ENCODE measurements at places on chromosomes 13 and 19.

GRCh38 chr13:29073755-29074154 lies 253.6 kb downstream of the MTUS2 start:
- no peak for DNase-seq

DNA sequence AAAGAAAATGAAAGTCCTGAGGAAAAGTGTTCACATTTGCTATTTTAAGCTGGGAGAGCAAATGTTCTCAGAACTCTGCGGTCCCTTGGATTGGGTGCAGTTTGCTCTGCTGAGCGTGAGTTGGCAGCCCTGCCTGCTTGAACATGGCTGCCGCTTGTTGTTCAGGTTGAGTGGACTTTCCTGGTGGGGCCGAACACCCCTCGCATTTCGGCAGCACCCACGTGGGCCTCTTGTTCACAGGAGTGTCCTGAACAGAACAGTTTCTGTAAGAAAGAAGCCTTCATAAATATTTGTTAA lies 10.8 kb upstream of the RNF113B start:
- DNase-seq: no peak

- no peak for DNase-seq
Measured at GRCh38 chr13:59250336-59251189, 913.2 kb downstream of the DIAPH3 start.

- no peak for DNase-seq
Measured at GRCh38 chr19:4800591-4801081, 9.1 kb downstream of the FEM1A start.

- DNase-seq: no peak
Measured at GRCh38 chr13:41145136-41145908, 12.7 kb upstream of the KBTBD6 start.

GRCh38 chr19:18833849-18834643 lies 2.3 kb downstream of the UPF1 start:
- no peak for DNase-seq

GRCh38 chr13:27810461-27810860 lies 18.2 kb downstream of the GSX1 start:
- DNase-seq: no peak

DNA sequence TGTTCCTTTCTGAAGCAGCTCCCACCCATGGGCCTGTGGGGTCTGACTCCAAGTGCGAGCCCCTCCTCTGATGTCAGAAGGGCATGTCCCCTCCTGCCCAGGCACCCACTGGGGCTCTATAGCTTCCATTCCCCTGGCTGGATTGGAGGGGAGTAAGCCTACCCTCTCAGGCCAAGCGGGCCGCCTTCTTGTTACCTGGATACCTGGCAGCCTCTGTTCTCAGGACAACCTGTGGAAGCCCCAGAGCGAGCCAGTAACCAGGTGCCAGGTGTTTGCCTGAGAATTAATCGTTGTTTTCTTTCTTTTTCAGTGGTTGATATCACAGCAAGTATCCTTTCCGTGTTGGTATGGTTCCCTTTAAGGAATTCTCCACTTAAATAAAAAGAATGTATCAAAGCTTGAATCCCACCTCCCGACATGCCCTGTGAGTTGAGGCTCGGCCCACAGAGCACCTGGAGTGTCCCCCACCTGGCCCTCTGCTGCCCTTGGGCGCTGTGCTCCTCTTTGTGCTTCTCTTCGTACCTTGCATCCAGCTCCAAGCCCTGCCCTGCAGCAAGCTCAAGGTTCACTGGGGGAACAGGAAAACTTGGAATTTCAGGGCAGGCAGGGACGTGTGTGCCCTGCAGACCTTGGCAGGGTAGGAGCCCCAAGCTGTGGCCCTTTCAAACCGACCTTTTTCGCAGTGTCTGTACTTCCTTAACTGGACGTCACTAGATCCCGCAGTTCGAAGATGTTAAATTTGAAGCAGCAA lies 15.0 kb downstream of the MAU2 start:
- DNase-seq: no peak

- DNase-seq: no peak
Measured at GRCh38 chr13:79349011-79349410, 57.0 kb downstream of the RBM26 start.

- no peak for DNase-seq
Measured at GRCh38 chr19:4357921-4358326, 14.6 kb downstream of the MPND start.

GRCh38 chr13:47976325-47976724 lies 24.7 kb downstream of the SUCLA2 start:
- DNase-seq: no peak

DNA sequence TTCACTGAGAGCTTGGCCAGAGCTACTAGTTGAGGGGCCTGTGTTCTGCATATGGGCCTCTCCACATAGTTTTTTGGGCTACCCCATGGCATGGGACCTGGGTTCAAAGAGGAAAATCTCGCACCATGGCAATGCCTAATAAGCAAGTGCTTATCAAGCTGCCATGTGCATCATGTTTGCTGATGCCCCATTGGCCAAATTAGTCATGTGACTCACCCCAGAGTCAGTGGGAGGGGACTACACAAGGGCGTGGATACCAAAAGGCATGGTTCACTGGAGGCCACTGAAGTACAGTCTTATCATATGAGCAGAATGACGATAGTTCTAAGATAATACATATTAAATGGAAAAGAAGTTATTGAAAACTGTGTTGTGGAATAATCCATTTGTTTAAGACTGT lies 214.8 kb downstream of the LMO7 start:
- DNase-seq: no peak

DNA sequence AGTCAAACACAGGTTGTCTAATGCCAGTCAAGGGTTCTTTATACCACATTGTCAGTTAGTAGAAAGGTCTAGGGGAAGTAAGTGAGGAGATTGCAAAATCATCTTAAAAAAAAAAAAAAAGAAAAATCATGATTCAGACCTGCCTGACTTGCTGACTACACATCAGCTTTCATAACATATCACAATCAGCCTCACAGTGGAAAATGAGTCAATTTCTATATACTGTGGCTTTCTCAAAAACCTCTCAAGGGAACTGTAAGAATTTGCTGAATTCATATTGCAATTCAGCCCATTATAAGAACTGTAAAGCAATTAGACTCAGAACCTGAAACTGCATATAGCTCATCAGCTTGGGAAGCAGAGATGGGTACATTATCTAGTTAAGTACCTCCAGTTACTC lies 75.3 kb upstream of the GPC6 start:
- no peak for DNase-seq

DNA sequence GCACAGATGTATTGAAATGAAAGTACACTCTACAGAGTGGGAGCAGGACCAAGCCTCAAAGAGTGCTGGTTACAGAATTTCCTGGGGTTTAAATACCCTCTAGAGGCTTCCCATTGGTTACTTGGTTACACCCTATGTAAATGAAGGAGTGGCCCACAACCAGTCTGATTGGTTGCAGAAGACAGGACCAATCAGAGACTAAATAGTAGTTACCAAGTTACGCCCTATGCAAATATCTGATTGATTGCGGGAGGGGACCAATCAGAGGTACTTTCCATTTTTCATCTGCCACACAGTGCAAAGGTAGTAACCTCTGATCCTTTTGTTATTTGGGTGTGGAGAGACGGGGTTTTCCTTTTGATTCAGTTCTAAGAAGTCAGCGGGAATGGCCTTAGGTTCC lies 5.5 kb upstream of the ZFP82 start:
- no peak for DNase-seq

DNA sequence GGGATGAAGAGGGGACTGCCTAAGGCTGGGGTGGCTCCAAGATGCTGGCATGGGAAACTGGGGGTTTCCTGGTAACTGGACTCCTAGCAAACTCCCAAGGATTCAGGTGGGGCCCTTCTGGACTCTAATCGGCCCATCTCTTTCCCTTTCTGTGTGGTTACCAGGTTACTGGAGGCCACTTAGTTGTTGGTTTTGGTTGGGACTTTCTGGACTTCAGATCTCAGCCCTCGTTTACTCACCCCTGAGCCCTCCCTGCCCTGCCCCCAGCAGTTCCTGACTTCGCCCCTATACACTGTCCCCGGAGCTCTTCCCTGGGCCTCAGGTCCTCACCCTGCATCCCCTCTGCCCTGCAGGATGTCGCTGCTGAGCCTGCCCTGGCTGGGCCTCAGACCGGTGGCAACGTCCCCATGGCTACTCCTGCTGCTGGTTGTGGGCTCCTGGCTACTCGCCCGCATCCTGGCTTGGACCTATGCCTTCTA lies 328 bp downstream of the CYP4F12 start:
- DNase-seq: no peak

DNA sequence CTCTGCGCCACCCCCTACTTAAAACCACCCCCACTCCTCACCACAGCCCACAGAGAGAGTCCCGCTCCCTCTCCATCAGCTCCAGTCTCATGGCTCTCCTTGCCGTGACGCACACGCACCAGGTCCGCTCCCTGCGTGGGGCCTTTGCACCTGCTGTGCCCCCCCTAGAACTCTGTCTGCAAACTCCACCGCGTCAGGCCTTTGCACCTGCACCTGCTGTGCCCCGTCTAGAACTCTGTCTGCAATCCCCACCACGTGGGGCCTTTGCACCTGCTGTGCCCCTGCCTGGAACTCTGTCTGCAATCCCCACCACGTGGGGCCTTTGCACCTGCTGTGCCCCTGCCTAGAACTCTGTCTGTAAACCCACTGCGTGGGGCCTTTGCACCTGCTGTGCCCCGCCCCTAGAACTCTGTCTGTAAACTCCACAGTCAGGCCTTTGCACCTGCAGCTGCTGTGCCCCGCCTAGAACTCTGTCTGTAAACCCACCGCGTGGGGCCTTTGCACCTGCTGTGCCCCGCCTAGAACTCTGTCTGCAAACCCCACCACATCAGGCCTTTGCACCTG lies 4.2 kb downstream of the SHC2 start:
- DNase-seq: no peak

- DNase-seq: no peak
Measured at GRCh38 chr19:5489551-5489950, 34.3 kb downstream of the ZNRF4 start.

- no peak for DNase-seq
Measured at GRCh38 chr19:1154731-1155351, 19.2 kb downstream of the SBNO2 start.

DNA sequence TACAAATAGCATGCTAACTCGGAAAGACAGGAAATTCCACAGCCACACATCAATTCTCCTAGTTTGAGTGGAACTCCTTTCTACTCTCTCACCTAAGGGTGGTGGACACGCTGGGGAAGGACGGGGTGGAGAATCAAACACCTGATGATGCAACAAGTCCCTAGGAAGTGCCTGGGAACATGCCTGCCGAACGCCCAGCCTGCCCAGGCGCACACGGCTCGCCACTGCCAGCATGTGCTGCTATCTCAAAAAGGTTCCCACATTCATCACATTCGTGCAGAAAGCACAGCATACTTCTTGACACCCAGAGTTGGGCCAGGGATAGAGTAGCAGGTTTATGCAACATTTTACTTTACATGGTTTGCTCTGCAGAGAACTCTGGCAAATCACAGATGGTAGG lies 164.6 kb downstream of the ABCC4 start:
- no peak for DNase-seq

GRCh38 chr13:51539887-51540286 lies 44.4 kb upstream of the WDFY2 start:
- no peak for DNase-seq

Measured in stimulated activated CD4-positive, alpha-beta T cell treated with anti-CD3 and anti-CD28 coated beads, Interleukin-15, amount 100 ng/mL, for 1 hour (primary cell).